Stimulated activated CD4-positive, alpha-beta T cell treated with anti-CD3 and anti-CD28 coated beads, TNF-alpha, amount 100 ng/mL, for 48 hours (primary cell): ENCODE measurements at places on chromosomes 11 and 22.
A peak's percentile ranks its signal among the peaks of the same experiment; 100 is the strongest.

DNA sequence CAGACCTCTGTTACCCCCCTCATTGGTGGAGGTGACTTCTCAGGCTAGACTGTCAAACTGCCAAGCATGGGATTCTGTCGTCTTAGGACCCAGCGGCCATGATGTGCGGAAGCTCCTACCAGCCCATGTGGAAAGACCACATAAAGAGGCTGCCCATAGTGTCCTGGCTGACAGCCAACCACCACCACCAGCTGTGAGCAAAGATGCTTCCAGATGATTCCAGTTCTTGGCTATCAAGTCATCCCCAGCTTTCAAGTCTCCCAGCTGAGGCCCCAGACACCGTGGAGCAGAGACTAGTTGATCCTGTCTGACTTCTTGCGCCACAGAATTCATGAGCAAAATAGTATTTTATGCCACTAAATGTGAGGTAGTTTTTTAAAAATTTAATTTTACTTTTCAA is 32.9 kb downstream of the SCUBE1 start:
- no peak for DNase-seq

- no peak for DNase-seq
Observed at GRCh38 chr11:119783466-119784400, 54.7 kb upstream of the NECTIN1 start.

- peak; percentile 36 for DNase-seq
Observed at GRCh38 chr22:17057959-17058814, 26.6 kb upstream of the IL17RA start.

DNA sequence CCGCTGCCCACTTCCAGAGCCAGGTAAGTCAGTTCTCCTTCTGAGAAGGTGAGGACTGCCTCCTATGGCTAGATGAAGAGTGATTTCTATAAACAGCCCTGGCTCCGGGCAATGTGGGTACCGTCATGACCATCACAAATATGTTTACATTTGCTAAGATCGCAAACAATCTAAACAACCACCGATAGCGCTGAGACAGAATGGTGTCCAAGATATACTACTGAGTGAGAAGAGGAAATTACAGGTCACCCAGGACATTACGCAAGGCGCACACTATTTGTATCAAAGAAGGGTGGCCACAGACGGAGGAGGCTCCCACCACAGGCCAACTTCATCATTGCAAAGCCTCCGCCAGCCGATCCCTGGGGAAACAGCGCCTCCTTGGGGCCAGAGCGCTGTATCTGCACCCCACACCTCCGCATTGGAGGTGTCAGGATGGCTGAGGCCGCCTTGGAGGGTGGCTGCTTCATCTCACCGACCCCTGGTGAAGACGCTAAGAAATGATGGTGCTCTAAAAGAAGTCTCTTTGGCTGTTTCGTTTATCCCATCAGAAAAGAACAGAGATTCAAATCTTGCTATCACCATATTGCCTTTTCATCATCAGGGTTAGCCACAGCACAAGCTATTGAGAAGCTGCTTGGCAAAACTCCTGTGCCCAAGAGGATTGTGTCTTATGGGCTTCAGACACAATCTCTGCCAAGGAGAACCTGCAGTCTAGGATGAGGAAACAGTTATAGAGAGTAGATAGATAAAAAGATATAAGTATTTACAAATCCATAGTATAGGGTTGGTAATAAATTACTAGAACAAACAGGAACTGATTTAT is 12.3 kb upstream of the ASRGL1 start:
- peak; percentile 53 for DNase-seq

GRCh38 chr22:32077151-32077550 is 34.1 kb downstream of the SLC5A1 start:
- no peak for DNase-seq

- DNase-seq = no peak
Observed at GRCh38 chr11:77510851-77511250, 37.0 kb upstream of the PAK1 start.

DNA sequence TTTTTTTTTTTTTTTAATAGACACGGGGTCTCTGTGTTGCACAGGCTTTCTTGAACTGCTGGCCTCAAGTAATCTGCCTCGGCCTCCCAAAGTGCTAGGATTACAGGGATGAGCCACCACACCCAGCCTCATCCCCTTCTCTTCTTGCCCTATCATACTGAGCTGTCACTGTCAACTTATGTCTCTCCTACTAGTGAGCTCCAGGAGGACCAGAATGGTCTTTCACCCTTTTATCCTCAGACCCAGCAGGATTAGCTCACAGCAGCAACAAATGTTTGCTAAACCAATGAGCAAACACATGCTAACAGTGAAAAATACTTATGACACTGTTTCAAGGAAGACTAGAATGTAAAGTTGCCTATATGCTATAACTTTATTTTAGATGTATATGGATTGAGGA is 6.4 kb upstream of the NXF1 start:
- DNase-seq = no peak

DNA sequence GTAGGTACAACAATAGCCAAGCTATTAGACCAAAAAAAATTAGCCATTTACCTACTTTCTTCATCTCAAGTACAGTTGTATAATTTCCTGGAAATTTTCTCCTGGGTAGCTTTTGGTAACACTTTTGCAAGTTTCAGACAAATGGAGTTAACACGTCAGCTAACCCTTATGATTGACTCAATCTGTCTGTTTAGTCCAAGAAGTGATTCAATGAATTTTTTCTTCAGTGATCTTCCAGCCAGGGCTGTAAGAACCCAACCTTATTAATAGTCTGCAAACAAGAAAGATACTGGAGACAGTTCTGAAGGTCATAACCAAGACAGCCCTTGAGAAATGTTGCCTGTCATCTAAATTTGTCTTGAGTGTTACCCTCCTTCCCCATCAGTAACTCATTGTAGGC is 30.1 kb upstream of the FIBIN start:
- DNase-seq = no peak

DNA sequence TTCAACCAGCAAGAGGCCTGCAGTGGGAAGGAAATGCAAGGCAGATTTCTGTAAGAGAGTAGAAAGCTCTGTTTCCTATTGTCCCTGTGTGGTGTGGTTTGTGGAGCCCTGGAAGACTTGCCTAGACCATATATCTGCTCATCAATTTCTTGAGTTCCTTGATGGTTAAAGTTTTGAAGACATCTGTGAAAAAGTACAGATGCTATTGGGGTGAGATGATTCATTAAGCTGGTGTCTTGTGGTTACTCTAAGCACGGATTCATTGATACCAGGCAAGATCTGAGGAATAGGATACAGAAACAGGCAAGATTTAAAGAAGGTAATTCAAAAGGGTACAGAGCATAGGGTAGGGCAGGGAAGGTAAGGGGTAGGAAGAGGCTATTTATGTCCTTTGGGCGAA is 275.8 kb upstream of the SESN3 start:
- DNase-seq = no peak

GRCh38 chr11:132590986-132591385 is 941.3 kb downstream of the OPCML start:
- DNase-seq = no peak

DNA sequence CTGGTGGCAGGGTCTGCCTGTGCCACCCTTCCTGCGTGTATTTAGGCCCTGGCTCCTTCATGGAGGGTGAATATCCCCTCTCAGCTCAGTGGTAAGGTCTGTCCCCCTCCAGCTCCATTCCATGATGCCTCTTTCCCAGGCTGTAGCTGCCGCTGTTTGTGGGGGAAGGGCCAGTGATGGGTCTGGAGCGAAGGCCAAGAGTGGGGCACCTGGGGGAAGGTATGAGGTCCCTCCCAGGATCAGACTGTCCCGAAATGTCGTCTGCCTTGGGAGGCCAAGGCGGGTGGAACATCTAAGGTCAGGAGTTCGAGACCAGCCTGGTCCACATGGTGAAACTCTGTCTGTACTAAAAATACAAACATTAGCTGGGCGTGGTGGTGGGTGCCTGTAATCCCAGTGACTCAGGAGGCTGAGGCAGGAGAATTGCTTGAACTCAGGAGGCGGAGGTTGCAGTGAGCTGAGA is 1.1 kb downstream of the CD151 start:
- no peak for DNase-seq

- no peak for DNase-seq
Observed at GRCh38 chr11:2621894-2622293, 77.9 kb downstream of the KCNQ1OT1 start.

DNA sequence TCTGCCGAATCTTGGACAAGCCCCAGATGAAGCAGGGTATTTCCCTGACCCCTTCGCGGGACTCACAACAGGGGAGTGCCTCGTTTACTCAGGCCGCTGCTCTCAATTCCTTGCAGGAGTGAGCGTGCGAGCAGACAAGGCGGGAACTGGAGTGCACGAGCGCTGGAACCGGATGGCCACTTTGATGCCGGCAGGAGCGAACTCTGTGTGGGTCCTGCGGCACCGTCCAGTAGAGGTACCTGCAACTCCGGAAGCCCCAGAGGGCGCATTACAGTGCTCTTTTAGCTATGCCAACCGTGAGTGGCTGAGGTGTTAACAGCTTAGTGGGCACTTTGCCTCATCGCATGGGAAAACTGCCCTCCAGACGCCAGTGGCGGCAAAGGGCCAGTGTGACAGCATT is 182.3 kb upstream of the ANO3 start:
- DNase-seq = no peak

- DNase-seq = no peak
Observed at GRCh38 chr11:38538866-38539680, 1941.0 kb upstream of the RAG2 start.

DNA sequence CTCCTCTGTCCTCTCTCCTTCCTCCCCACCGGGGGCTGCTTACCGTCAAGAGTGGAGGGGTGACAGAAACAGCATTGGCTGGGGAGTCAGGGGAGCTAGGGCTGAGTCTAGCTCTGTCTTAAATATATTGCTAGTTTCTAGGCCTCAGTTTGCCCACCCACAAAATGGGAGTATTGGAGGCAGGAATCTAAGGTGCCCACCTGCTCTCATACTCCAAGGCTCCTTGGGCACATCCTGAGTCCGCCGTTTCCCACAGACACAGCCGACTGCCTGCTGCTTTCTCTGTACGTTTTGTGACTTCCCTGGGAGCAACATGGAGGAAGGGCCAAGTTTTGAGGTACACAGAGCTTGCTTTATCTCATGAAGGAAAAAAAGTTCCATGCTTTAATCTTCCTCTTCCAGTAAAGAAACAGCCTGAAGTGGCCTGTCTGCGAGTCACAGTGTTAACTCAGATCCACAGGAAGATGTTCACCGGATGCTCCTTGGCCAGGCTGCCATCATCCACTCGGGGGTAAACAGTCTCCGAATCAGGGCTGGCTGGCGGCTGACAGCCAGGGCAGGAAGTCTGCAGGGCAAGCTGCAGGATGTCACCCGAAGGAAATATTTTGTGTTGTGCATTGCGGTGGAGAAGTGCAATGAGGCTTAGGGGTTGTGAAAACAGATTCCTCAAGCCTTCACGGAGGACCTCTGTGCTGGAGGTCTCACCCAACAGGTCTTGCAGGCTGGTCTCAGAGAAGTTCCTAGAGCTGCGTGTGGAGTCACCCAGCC is 11.0 kb upstream of the CERK start:
- DNase-seq = no peak
